ENCODE measurements at places on chromosomes 2 and 18.

GRCh38 chr18:22705328-22705727 is 227.8 kb upstream of the RBBP8 start:
- peak; percentile 73 for DNase-seq

- DNase-seq, result peak; percentile 18
Measured at GRCh38 chr2:72576861-72577260, 249.0 kb downstream of the EXOC6B start.

DNA sequence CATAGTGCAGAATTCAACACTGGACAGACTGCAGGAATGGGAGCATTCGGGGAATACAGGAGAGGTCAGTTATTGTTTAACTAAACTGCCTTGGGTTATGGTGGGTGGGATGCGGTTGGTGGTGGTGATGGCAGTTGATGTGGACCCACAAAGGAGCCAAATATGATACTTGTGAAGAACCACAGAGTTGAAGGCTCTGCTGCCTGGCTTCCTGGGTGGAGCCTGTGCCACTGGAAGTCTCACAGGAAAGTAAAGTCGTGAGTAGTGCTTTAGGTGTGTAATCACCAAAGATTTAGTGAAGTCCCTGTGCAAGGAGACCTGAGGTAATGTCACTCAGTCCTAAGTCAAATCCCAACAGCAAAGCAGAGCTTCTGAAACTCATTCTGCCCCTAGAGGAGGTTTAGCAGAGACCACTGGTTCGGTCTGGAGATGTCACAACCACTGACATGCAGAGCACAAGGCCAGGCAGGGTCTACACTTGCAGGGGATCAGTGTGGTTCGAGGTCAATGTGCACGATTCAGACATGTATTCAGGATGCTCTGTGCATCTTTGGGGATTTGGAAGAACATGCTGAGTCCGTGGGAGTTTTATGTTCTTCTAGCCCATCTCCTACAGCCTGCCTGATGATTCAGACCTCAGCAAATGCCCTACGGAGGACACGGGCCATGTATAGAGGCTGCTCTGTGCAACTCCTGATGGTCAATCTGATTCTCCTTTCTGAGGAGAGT is 1150.9 kb downstream of the RPIA start:
- DNase-seq, result no peak

DNA sequence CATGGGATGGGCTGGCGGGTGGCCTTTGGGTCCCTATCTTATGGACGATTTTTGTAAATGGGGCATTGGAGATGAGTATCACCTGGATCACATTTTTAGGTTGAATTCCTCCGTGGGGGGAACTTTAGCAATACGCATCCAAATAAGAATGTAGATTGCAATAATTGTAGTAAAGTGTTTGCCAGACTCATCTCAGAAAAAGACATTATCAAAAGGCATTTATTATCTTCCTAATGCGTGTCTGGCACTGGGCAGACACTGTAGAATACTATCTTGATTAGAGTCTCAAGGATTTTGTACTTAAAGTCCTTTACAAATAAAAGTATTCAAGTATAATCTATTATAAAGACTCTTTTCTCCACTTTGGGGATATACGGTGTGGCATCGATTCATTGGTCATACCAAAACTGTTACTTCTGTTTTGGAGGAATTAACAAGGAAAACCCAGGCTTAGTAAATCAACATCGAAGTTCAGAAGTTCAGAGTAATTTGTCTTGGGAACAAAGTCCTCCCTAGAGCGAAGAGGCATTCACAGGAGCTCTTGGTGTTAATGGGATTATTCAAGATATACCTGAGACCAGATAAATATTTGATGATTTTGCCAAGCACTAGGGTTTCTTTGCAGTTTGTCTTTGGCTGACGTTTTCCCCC is 578 bp upstream of the ACKR3 start:
- no peak for DNase-seq

- no peak for DNase-seq
Measured at GRCh38 chr2:66748939-66749338, 314.0 kb downstream of the MEIS1 start.

- no peak for DNase-seq
Measured at GRCh38 chr2:141200191-141200590, 930.6 kb downstream of the LRP1B start.

GRCh38 chr2:236748801-236749200 is 179.2 kb downstream of the ACKR3 start:
- DNase-seq, result no peak

GRCh38 chr18:6614952-6615351 is 114.6 kb upstream of the ARHGAP28 start:
- DNase-seq, result no peak

GRCh38 chr2:240599141-240599583 is 12.6 kb downstream of the CAPN10 start:
- no peak for DNase-seq

DNA sequence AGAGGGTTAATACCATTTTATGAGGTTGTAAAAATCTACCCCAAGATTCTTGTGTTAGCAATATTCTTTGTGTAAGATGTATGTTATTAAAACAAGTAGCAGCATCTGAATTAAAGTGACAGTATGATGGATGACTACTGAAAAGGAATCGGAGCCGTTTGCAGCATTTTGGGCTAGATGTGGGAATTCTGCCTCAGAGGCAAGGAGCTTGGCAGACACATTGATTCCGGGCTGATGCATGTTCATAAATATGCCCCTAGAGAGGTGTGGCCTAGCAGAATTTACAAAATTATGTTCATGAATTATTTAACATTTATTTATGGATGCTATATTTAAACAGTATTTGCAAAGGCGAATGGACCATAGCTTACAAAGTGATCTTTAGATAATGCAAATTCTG is 389.0 kb upstream of the ETAA1 start:
- DNase-seq, result no peak

GRCh38 chr18:74342416-74343043 is 26.9 kb downstream of the C18orf63 start:
- no peak for DNase-seq

GRCh38 chr2:144215701-144216675 is 303.9 kb downstream of the ZEB2 start:
- DNase-seq, result no peak

DNA sequence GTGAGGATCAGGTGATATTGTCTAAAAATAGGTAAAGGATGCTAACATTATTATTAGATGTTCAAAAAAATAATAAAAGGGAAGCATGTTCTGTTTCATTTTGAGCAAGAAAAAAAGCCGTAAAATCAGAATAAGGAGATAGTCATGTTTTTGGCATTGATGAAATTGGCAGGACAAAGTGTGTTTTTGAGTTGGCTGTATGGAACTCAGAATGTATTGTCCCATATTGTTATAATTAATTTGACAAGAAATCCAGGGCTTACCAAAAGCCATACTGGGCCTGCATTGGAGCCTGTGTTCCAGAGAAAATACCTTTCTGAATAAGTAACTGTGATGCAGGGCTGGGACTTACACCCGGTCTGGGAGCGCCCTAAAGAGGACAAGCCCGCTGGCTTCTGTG is 232.0 kb downstream of the AGAP1 start:
- no peak for DNase-seq

GRCh38 chr18:71471963-71472725 is 1072.0 kb downstream of the CBLN2 start:
- DNase-seq, result no peak

- no peak for DNase-seq
Measured at GRCh38 chr2:70574618-70575017, 21.0 kb upstream of the TGFA start.

GRCh38 chr2:218897394-218898108 is 16.9 kb downstream of the WNT10A start:
- DNase-seq, result no peak

DNA sequence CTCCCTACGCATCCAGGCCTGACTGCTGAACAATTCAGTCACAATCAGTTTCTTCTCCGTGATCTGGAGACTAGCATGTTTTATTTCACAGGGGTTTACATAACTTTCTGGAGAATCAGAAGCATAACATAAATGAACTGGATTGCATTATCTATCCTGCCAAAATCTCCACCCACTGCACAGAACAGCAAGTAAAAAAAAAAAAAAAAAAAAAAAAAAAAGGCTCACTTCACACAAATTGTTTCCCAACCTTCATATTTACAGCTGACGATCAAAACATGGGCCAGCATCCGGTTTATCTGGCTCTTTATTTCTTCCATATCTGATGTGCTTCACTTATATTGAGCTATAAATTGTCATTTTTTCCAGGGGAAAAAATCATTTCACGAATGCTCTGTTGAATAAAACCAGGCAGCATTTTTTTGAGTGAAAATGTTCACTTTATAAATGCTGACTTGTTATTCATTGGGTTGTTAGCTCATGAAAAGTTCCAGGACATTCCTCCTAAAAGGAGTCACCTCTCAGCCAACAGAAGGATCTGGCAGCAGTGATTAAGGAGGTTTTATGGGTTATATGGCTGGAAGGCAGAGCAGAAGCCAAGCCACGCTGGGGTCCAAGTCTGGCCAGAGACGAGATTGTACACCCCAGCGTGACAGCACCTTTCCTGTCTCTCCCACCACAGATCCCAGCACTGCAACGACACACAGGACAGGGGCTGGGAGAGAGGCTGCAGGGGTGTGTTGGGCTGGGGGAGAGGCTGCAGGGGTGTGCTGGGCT is 51.2 kb upstream of the GLI2 start:
- DNase-seq, result no peak

GRCh38 chr2:26563686-26564085 is 77.5 kb downstream of the CIB4 start:
- no peak for DNase-seq

- DNase-seq, result no peak
Measured at GRCh38 chr2:113164930-113165585, 8.7 kb upstream of the PSD4 start.

DNA sequence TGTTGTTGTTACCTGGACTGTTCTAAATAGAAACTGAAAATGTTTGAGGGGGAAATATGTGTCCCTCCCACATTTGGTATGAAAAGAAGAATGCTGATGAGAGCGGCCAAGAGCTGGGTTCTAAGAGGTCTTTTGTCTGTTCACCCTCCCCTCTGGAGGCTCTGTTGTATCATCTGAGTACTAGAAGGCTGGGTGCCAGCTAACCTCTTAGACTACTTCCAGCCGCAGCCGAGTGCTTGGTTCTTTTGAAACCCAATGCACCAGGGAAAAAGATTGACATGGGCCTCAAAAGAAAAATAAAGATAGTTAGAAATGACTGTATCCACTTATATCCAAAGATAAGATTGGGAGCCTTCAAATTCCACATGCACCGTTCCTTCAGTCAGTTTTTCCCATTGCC is 255.9 kb downstream of the TXNL1 start:
- no peak for DNase-seq

- DNase-seq, result no peak
Measured at GRCh38 chr2:20214566-20215182, 10.3 kb downstream of the SDC1 start.

GRCh38 chr2:46213906-46214305 is 83.3 kb upstream of the EPAS1 start:
- DNase-seq, result no peak

GRCh38 chr18:11885278-11885947 is 22.7 kb downstream of the MPPE1 start:
- DNase-seq, result no peak

DNA sequence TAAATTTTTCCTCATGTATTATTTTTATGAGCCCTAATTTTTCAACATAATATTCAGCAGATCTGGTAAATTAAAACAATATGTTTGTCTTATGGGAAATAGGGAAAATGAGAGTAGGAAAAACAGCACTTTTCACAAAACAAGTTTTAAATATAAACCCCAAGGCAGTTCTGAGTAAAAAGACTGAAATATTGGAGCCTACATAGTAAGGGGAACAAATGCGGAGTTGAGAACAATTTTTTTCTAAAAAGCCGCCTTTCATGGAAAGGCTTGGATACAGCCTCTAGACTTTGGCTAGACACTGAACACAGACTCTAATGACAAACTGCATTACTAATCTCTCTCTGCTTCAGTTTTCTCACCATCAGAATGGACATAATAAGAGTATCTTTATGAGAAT is 174.1 kb downstream of the NOL4 start:
- no peak for DNase-seq

DNA sequence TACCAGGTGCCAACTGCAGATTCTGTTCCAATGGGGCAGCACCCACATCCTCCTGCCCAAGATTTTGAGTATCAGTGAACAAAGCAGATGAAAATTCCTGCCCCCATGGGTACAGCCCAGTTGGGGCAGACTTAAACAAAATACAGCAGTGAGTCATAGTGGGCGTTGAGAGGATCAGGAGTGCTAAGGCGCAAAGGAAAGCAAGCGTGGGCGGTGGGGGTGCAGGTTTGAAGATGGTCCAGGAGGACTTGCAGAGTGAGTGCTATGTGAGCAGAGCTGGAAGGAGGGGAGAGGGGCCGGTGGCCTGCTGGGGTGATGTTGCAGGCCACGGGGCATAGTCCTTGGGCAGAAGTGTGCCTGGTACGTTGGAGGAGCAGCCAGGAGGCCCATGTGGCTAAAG is 24.7 kb downstream of the STEAP3 start:
- DNase-seq, result no peak

GRCh38 chr2:24205131-24205530 is 30.3 kb downstream of the FAM228A start:
- DNase-seq, result no peak

DNA sequence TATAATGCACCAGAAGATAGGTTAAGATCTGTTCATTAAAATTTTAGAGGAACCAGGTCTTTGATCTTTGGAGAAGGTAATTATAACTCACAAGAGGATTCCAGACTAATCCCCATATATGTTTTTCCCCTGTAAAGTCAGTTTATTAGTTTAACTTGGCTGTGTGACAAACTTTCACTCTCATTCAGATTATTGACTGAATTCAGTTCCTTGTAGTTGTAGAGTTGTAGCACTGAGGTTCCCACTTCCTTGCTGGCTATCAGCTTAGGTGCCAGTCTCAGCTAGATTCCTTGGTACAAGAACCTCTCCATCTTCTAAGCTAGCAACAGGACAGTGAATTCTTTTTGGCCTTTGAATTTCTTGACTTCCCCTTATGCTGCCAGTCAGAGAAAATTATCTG is 19.1 kb downstream of the REG1A start:
- no peak for DNase-seq

- DNase-seq, result no peak
Measured at GRCh38 chr2:163595028-163595427, 140.8 kb downstream of the FIGN start.

- DNase-seq, result no peak
Measured at GRCh38 chr2:24568551-24568950, 77.5 kb downstream of the NCOA1 start.

- peak; percentile 31 for DNase-seq
Measured at GRCh38 chr18:62784966-62785413, 69.6 kb downstream of the PHLPP1 start.

- no peak for DNase-seq
Measured at GRCh38 chr2:231467613-231468530, 3.6 kb upstream of the NCL start.

- no peak for DNase-seq
Measured at GRCh38 chr2:235868645-235869044, 299.5 kb downstream of the GBX2 start.
